ENCODE measurements at places on chromosomes 6 and 20.

GRCh38 chr6:79066828-79067227 lies 11.2 kb downstream of the PHIP start:
- DNase-seq: no peak

DNA sequence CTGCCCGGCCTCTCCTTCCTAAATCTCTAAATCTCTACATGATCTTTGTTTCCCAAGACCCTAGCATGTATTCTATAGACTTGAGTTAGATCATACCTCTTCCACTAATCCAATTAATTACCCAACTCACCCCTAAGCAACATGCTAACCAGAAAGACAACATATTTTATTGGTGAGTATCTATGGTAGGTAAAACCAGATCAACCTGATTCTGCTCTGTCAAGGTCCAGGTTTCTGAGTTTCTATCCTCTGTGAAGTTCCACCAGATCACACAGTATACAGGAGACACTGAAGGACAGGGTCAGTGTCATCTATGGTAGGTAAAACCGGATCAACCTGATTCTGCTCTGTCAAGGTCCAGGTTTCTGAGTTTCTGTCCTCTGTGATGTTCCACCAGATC lies 363.2 kb upstream of the MARCKS start:
- DNase-seq: no peak

DNA sequence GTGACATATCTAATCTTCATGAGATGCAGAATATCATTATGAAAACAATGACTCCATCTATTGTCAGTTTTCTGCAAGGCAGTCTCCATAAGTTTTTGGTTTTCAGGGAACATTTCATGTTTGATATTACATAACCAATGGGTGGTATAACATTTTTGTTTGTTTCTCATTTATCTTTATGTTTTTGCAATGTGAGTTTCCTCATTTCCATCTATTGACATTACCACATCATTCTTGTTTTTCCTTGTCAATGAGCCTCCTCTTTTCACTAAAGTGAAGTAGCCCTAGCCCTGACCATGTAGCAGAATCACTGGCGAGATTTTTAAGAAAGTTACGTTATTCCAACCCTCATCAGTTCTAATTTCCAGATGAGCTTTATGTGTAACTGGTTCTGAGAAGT lies 4.4 kb downstream of the EFHC1 start:
- DNase-seq: no peak

DNA sequence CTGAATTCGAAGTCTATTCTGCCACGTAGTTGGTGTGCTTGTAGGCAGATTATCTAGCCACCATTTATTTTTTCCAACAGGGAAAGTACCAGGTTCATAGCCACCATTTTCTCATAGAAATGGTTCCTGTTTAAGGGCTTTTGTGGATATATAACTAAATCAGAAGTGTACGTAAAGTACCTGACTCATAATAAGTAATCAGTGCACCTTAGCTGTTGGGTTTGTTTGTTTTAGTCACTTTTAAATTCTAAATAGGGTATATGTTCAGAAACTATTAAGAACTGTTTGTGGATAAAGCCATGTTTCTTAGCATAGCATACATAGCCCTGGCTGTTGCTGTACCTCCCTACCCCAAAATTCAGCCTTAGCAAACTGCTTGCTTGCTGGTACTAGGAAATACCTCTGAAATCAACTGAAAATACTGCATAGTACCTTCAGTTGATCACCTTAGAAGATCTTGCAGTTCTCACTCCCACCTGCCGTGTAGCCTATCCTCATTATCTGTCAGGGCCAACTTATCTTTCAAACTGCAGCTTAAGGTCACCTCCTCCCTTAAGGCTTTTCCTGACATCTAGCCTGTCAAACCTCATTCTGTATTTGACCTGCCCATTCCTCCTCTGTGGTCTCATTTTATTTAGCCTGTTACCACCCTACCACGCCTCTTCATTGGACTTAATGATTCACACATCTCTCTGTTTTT lies 44.6 kb upstream of the COL10A1 start:
- DNase-seq: no peak

DNA sequence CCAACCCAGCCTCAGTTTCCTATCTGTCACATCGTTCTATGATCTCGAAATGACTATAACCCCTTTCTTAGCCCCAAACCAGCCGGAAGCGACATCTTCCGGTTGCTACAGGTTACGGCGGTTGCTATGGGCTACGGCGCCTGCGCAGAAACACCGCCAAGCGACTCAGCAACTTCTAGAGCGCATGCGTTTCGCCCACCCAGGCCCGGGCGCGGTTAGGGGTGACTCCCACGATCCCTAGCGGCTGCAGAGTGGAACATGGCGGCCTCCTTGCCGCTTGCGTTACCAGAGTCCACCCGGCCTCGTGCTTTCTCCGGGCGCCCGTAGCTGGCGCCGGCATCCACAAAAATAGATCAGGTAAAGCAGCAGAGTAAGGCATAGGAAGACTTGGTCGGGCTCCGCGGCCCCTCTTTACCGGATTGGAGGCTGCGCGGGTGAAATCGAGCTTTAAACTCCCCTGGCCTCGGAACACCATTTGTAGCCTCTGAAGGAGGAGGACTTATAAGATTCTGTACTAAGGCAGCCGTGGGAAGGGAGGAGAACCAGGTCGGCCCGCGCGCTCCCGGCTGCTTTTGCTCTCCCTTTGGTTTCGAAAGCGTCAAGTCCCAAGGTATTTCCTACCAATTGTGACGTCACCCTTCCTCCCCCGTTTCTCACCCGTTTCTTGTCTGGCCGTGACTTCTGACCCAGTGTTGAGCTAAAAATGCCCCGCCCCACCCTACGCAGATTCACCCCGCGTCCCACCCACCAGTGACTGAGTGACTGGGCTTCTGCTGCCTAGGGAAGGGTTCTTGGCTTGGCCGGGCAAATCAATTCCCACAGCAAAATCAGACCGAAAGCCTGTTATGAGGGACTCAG lies 3.5 kb downstream of the SDCBP2 start:
- peak; percentile 82 for DNase-seq

- no peak for DNase-seq
Observed at GRCh38 chr6:70708448-70708847, 40.8 kb downstream of the SMAP1 start.

GRCh38 chr6:1786455-1787453 lies 177.0 kb downstream of the FOXC1 start:
- no peak for DNase-seq

GRCh38 chr6:37272834-37273566 lies 15.1 kb upstream of the TMEM217 start:
- no peak for DNase-seq

DNA sequence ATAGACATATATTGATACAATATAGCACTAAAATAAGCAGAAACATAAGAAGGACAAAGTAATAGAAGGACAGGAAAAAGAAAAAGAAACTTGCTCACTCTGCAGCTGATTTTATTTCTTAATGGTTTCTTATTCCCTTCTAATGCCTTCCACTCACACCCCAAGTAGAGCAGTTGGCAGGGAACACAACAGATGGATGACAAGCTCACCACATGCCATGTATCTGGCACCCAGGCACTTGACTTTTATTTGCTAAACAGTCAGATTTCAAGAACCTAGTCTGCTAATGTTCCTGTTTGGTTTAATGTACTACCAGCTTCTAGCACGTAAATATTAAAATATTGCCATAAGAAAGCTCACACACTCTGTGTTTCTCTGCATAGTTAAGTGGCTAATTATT lies 87.1 kb downstream of the COL19A1 start:
- no peak for DNase-seq

- no peak for DNase-seq
Observed at GRCh38 chr6:52523378-52524142, 53.3 kb downstream of the TRAM2 start.

- DNase-seq: no peak
Observed at GRCh38 chr6:25316626-25317025, 37.5 kb downstream of the CARMIL1 start.

DNA sequence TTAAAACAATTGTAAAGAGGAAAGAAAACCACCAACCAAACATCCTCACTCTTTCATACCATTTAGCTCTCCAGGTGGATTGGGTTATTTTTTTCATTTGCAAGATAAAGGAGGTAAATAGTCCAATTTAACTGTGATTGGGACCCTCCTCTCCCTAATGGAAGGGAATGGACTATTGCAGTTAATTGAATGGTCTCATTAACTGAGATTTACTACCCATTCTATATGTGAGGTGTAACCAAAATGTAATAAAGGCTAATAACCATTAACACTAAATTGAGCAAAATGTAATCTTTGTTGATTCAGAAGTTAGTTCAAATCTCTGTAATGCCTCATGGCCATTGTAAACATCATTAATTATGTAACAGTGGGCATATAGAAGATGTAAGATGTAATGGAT lies 105.0 kb downstream of the KLHL32 start:
- no peak for DNase-seq

GRCh38 chr20:21286775-21287174 lies 16.4 kb upstream of the XRN2 start:
- DNase-seq: no peak

GRCh38 chr20:17969278-17969883 lies 563 bp downstream of the MGME1 start:
- peak; percentile 24 for DNase-seq

GRCh38 chr20:64011366-64011779 lies 24.6 kb upstream of the C20orf204 start:
- no peak for DNase-seq

DNA sequence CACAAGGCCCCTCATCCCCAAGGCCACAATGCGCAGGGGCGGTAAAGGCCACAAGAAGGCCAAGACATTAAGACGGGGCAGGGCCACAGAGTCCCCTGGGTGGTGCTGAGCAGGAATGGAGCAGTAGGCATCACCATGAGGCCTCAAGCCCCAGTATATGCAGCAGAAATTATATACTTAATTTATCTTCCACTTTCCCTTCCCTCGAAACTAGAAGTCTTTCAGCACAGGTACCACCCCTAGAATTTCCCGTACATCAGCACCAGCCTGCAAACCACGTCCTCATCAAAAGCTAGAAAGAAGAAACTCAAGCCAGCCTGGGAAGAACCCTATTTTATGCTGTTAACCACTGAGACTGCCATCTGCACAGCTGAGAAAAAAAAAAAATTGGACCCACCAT lies 89.4 kb downstream of the PLG start:
- DNase-seq: no peak

GRCh38 chr6:103273048-103273447 lies 1586.7 kb downstream of the HACE1 start:
- no peak for DNase-seq

DNA sequence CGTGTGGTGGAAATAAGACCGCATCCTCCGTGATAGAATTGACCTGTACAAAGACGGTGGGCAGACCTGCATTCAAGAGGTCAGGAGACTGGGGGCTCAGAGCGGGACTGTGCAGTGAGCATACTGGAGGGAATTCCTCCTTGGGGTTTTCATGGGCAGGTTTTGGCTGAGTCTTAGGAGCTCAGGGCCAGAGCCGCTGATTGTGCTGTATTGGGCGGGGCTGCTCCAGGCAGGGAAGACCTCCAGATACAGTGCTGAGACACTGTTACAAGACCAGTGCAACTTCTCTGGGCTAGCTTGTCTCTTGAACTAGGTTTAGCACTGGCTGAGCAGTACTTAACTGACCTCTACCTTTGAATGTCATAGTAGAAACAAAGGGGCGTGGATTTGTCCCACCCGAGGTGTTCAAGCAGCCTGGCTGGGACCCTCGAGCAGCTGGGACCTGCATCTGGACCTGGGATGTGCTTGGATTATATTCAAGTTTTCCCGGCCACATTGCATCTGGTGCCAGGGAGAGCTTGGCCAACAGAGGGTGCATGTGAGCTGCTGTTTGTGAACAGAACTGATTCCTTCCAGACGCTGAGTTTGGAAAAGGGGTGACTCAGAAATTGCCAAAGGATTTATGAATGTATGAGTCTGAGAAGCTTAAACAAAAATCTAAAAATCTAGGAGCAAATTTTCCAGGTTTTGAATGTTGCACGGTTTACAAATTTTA lies 33.4 kb upstream of the SLC22A1 start:
- DNase-seq: peak; percentile 59

- no peak for DNase-seq
Observed at GRCh38 chr6:110049696-110050439, 71.8 kb downstream of the GPR6 start.

- DNase-seq: no peak
Observed at GRCh38 chr20:37856932-37857660, 45.8 kb upstream of the VSTM2L start.

- DNase-seq: peak; percentile 67
Observed at GRCh38 chr6:13336553-13336952, 8.2 kb upstream of the TBC1D7 start.

DNA sequence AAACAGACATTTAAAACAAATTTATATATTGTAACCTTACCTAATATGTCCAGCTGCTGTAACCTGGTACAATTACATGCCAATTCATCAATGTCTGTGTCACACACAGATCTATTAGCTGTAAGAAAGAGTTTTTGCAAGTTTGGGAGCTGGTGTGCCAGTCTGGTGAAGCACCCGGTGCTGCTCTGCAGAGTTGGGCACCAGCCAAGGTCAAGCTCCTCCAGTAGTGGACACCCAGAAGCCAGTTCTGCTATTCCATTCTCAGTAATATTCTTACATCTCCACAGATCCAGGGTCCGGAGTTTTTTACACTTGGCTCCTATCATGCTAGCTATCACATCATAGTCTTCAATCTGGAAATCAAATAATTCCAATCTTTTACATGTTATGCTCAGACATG lies 41.0 kb downstream of the POU3F2 start:
- DNase-seq: no peak

- no peak for DNase-seq
Observed at GRCh38 chr6:16933961-16934360, 167.9 kb upstream of the STMND1 start.

GRCh38 chr6:2375443-2375842 lies 130.0 kb upstream of the GMDS start:
- DNase-seq: no peak

GRCh38 chr20:34904202-34904621 lies 27.8 kb downstream of the ACSS2 start:
- no peak for DNase-seq

All from frontal cortex (tissue), 4 donors.